Left cardiac atrium (tissue), 4 donors: ENCODE measurements at places on chromosomes 4 and X.

DNA sequence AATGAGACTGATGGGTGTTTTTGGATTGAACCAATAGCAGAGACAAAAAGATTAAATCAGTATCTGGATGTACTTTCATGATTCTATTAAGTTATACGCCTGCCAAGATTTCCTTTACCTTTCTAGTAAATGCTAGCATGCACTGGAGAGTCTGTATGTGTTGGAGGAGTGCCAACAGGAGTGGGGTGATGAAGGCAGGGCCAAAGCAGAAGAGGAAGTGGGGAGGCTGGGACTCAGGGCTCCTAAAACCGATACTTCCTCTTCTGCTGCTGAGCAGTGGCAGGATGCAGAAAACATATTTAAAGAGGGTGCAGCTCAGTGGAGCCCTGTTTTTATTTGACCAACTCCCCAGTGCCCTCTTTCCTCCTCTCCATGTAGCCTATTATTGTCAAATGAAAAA lies 5.6 kb downstream of the CYSLTR1 start:
- peak; percentile 31 for DNase-seq

DNA sequence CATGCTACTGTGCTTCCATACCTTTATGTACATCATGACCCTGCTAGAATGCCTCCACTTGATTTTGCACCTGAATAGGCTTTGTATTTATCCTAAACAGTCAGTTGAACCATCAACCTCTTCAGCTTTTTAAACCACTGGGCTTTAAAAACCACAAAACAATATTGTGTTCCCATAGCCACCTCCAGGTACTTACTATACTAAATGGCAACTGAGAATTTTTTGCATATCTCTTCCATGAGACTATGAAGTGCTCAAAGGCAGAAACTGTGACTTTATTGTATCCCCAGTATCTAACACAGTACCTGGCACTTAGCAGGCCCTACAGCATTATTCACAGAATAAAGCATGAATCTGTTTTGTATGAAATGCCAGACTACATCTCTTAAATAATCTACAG lies 39.7 kb downstream of the ANAPC10 start:
- DNase-seq, result no peak

DNA sequence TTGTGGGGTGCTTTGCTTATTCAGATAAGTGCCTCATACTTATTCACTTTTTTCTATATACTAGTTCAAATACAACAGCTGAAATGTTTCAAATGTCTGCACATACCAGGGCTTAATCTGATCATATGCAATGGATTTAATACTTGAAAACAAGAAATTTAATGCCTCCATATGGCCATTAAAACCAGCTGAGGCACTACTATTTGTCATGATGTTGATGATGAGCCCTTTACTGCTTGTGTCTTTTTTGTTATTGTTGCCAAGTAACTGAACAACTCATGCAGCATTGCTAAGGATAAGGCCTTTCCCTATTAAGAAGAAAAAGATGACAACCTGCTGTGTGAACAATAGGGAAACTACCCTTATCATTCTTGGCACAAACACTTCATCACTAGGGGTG lies 52.5 kb downstream of the MAGEB10 start:
- DNase-seq, result no peak

GRCh38 chr4:109553130-109553529 lies 6.9 kb upstream of the MCUB start:
- no peak for DNase-seq

DNA sequence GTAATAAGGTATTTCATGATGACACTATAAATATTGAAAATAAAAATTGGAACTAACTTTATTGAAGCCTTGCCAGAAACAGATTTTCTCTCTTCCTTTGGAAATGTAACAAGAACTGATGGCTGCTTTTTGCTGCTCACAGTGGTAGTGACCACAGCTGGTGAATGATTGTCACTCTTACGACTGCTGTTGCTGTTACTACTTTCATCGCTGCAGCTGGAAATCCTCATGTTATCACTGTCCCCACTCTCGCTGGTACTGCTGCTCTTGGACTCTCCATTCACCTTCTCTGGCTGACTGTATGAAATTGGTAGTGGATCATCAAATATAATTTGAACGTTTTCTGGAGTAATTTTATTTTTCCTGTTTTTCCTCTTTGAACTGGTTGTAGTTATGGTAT lies 28.5 kb upstream of the COX18 start:
- no peak for DNase-seq

- no peak for DNase-seq
Observed at GRCh38 chr4:161189286-161190134, 974.3 kb downstream of the FSTL5 start.
